ENCODE measurements at places on chromosomes 11 and 22.

- no peak for DNase-seq
These were observed 26.9 kb downstream of the PICALM start for GRCh38 chr11:86041975-86042378.

DNA sequence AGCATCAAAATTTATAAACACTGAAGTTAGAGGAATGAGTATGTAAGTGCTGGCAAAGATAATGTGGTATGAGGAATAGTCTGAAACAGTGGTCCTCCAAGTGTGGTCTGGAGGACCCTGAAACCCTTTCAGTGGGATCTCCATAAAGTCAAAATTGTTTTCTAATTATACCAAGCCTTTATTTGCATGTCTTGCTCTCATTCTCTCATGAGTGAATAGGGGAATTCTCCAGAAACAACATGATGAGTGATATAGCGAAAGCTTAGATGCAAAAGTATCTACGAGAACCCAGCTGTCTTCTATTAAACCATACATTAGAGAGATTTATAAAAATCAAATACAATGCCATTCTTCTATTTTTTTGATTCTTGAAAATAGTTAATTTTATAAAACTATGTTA is 145.0 kb upstream of the RAG2 start:
- no peak for DNase-seq

DNA sequence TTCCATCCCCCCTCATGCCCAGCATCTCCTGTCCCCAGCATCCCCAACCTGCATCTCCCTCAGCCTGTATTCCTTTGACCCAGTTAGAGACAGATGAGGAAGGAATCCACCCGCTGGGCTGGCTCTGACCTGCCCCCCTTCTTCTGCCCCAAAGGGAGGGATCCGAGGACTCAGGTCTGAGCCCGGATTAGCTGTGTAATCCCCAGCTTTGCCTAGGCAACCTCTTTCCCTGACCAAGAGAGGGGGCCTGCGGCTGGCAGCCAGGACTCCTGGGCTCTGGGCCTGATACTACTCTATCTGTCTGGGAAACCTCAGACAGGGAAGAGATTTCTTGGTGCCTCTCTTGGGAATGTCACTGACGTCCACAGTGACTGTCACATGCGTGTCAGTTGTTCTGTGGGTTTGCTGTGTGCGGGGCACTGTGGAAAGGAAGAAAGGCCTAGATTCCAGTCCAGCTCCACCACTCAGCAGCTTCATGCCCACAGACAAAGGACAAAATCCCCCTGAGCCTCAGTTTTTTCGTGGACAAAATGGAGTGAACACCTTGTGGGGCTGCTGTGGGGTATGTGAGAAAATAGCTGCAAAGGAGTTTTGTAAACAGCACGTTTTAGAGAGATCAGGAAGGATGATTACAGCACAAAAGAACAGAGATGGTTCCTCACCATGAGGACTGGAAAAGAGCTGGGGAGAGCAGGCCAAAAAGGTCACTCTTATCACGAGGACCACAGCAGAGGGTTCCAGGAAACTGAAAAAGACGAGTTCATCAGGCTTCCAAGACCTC is 1.3 kb upstream of the NDUFV1 start:
- DNase-seq: no peak

- no peak for DNase-seq
These were observed 57.6 kb upstream of the CRYBB3 start for GRCh38 chr22:25142102-25142501.

DNA sequence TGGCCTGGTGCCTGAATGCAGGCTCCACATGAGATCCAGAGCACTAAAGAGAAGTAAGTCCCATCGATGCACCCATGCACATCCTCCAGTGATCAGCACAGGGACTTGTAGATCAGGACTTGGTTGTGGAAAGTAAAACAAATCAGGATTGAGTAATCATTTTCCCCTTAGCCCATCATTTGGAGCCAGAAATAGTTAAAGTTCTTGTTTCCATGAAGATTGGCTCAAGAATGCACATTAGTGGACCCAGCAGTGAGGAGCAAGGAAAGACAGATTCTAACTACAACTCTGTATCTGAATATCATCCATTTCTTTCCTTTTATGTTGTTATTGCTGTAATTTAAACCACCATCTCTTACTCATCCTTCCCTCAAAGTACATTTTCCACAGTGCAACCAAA is 19.1 kb downstream of the CCDC83 start:
- no peak for DNase-seq

GRCh38 chr11:113474362-113475159 is 637 bp downstream of the DRD2 start:
- no peak for DNase-seq

- DNase-seq: no peak
These were observed 7.4 kb upstream of the MB start for GRCh38 chr22:35624547-35624946.

DNA sequence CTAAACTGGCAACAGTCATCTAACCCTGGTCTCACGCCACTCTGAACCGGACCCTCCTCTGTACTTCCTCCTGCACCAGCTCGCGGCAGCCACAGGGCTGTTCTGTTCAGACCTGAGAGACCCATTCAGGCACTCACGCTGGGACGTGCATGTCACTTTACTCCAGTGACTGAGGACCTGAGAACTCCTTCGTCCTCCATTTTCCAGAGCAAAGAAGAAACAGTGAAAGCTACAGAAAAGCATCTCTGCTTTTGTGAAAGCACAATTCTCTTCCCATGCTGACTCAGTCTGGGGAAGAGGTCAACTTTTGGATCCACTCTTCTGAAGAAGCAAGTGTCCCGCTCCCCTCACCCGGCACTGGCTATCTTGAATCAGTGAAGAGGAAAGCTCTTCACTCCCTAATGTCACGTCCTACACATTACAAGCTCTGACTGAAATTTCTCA is 24.5 kb downstream of the PISD start:
- no peak for DNase-seq

GRCh38 chr22:42511401-42511891 is 8.2 kb downstream of the RRP7A start:
- no peak for DNase-seq

GRCh38 chr11:63826471-63827190 is 12.3 kb upstream of the MARK2 start:
- DNase-seq: no peak

DNA sequence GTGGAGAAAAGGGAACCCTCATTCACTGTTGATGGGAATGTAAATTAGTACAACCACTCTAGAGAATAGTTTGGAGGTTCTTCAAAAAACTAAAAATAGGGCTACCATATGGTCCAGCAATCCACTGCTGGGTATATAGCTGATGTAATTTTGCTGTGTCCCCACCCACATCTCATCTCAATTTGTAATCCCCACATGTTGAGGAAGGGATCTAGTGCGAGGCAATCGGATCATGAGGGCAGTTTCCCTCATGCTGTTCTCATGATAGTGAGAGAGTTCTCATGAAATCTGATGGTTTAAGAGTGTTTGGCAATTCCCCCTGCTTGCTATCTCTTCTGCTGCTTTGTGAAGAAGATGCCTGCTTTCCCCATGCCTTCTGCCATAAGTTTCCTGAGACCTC is 17.1 kb upstream of the OR52M1 start:
- no peak for DNase-seq

- no peak for DNase-seq
These were observed 12.0 kb downstream of the TNNT3 start for GRCh38 chr11:1931341-1932104.

DNA sequence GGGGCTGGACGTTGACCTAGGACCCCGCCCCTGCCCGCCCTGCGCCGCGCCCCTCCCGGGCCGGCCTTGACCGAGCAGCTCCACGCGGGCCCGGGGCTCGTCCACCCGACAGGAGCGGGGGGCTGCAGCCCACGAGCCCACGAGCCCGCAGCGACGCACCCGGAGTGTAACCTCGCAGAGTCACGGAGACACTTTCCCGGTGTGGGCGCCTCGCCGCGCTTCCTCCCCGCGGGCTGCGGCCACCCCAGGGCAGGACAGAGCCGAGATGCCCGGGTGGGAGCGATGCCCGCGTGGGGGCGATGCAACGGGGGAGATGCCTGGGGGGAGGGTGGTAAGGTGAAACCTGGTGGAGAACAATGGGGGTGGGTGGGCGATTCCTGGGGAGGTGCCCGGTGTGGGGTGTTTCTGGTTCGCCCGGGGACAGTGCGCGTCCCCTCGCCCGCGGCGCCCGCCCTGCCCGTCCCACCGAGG is 4.9 kb upstream of the ZBED4 start:
- no peak for DNase-seq
